ENCODE measurements at places on chromosomes 12 and 14.
A peak's percentile ranks its signal among the peaks of the same experiment; 100 is the strongest.

- no peak overlapping the region for H3K4me3 ChIP-seq
- DNase-seq: no peak
- no peaks in the 10 kb centered on the region for H3K4me1 ChIP-seq
- no peaks in the 10 kb centered on the region for H3K36me3 ChIP-seq
- peaks cover 6% of the 10 kb centered on the region for H3K27me3 ChIP-seq
These were observed 451.2 kb downstream of the EGLN3 start for GRCh38 chr14:33499687-33500086.

DNA sequence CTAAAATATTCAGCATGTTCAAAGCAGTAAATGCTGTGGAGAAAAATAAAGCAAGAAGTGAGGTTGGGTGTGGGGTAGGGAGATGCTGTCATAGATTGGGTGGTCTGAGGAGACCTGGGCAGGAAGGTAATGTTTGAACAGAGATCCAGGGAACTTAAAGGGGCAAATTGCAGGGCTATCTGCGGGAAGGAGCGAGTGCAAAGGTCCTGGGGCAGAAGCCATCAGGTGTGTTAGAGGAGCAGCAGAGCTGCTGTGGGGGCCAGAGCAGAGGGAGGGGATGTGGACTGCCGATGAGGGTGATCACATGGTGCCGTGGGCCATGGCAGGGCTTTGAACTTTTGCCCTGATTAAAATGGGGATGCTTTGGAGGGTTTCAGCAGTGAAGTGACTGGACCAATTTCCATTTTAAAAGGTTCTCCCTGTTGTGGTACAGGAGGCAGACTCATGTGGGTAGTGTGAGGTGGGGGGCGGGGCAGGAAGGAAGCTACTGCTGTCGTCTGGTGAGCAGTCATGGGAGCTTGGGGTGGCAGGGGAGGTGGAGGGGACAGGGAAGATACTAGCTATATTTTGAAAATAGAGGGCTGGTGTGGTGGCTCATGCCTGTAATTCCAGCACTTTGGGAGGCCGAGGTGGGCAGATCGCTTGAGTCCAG is 145.0 kb downstream of the AACS start:
- H3K4me1 ChIP-seq: no peaks in the 10 kb centered on the region
- H3K36me3 ChIP-seq: no peaks in the 10 kb centered on the region
- H3K27ac ChIP-seq: no peak overlapping the region
- H3K27me3 ChIP-seq: peaks cover 96% of the 10 kb centered on the region
- no peak for DNase-seq

- H3K4me3 ChIP-seq: no peak overlapping the region
- peak; percentile 67 for DNase-seq
- H3K27ac ChIP-seq: no peak overlapping the region
- no peaks in the 10 kb centered on the region for H3K36me3 ChIP-seq
These were observed 4.6 kb upstream of the SEC23A start for GRCh38 chr14:39107591-39107996.

- DNase-seq: peak; percentile 76
- H3K27ac ChIP-seq: peak overlapping the region; percentile 12
- H3K27me3 ChIP-seq: no peaks in the 10 kb centered on the region
- H3K4me1 ChIP-seq: peaks cover 24% of the 10 kb centered on the region
- no peak overlapping the region for H3K4me3 ChIP-seq
These were observed 86.3 kb downstream of the EML5 start for GRCh38 chr14:88706425-88706824.

DNA sequence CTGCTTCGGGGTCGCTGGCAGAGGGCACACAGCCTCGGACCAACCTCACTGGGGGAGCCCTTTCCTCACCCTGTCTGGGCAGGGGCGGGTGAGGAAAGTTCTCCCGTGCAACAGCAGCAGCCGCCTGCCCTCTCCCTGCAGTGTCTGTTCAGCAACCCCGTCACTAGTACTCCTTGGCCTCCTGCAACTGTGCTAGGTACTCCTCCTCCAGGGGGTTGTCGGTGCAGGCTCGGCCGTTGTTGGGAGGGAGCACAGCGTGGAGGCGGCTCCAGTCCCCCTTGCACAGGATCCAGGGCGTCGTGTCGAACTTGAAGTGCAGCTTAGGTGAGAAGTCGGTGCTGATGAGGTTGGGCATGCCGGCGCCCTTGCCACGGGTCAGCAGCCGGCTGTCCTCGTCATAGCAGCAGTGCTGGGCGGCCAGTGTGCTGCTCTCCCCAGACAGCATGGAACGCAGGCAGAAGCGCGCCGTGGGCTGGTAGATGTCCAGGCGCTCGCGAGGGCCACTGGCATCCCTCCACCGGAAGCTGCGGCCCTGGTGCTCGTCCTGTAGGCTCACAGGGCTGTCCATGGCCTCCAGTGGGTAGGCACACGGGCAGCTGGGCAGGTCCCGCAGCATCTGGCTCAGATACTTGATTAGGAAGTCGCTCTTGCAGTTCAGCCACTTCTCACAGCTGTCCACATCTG is 17.7 kb downstream of the AHSA1 start:
- H3K27me3 ChIP-seq: no peaks in the 10 kb centered on the region
- H3K27ac ChIP-seq: no peak overlapping the region
- DNase-seq: no peak
- no peak overlapping the region for H3K4me3 ChIP-seq
- H3K36me3 ChIP-seq: no peaks in the 10 kb centered on the region

DNA sequence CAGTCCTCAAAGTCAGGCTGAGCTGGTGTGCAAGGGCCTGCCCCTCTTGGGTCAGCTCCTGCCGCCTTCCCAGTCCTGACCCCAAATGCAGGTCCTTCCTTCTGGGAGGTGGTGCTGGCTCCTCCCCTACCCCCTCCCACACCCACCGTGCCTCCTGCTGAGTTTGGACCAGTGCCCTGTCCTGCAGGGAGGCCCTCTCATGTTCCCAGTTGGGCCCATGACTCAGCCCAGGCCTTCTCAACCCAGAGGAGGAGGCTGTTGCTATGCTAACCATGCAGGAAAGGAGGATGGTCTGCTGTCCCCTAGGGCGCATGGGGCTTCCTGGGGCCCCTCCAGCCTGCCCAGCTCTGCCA is 4.4 kb downstream of the ZBTB42 start:
- H3K27me3 ChIP-seq: no peaks in the 10 kb centered on the region
- peaks cover 34% of the 10 kb centered on the region for H3K4me1 ChIP-seq
- H3K4me3 ChIP-seq: no peak overlapping the region
- H3K36me3 ChIP-seq: no peaks in the 10 kb centered on the region

DNA sequence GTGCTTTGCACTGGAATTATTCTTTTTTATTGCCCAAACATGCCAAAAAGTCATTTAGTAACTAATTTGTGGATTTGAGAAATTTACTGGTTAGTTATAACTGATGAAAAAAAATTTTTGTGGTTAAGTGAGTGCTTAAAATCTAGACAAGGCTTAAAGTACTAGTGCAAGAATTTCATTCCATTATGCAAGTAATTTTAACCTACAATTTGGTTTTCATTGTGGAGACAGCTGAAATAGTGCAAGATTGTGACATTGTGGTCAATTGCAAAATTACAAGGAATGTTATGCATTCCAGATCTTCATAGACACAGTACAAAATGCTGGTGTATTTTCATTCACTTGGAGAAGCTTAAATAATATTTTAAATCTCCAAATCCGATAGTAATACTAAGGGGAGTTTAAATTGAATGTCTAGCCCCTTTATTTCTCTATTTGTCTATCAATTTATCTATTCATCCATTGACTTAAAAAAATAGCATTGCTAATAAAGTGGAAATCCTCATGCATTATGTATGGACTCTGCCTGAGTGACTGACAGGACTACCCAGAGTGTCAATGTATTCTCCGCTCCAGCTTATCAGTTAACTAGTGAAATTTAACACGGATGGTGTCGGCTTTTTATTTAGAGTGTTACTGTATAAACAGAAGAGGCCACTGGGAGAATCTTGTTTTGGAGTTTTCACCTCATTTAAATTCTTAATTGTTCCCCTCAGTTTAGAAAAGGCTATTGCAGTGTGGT is 125.9 kb downstream of the ALX1 start:
- H3K4me1 ChIP-seq: no peaks in the 10 kb centered on the region
- H3K27ac ChIP-seq: no peak overlapping the region
- no peaks in the 10 kb centered on the region for H3K36me3 ChIP-seq
- no peak overlapping the region for H3K4me3 ChIP-seq

- H3K27me3 ChIP-seq: no peaks in the 10 kb centered on the region
- no peaks in the 10 kb centered on the region for H3K4me1 ChIP-seq
- DNase-seq: no peak
- H3K4me3 ChIP-seq: no peak overlapping the region
- no peaks in the 10 kb centered on the region for H3K36me3 ChIP-seq
These were observed 276.9 kb downstream of the PRKD1 start for GRCh38 chr14:29650554-29651269.

- H3K27me3 ChIP-seq: no peaks in the 10 kb centered on the region
- peak; percentile 74 for DNase-seq
- no peak overlapping the region for H3K27ac ChIP-seq
- no peaks in the 10 kb centered on the region for H3K36me3 ChIP-seq
- peaks cover 36% of the 10 kb centered on the region for H3K4me1 ChIP-seq
These were observed 114.9 kb downstream of the PDZRN4 start for GRCh38 chr12:41302979-41303403.

DNA sequence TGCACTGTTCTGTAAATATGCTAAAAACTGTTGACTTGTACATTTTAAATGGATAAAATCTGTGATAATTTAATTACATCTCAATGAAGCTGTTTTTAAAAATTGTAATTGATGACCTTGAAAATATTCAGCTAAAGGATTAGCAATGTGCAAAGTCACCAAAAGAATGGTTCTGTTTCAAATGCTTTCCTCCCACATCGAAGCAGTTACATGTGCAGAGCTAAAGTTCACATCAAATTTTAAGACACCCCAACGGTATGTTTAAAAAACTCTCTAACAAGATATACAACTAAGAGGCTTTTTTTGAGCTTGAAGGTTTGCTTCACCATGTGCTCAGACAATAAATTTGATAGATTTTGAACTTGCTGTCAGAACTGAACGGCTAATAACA is 114.6 kb upstream of the KRAS start:
- no peak overlapping the region for H3K4me3 ChIP-seq
- no peaks in the 10 kb centered on the region for H3K4me1 ChIP-seq
- H3K36me3 ChIP-seq: no peaks in the 10 kb centered on the region
- no peak overlapping the region for H3K27ac ChIP-seq
- DNase-seq: no peak

DNA sequence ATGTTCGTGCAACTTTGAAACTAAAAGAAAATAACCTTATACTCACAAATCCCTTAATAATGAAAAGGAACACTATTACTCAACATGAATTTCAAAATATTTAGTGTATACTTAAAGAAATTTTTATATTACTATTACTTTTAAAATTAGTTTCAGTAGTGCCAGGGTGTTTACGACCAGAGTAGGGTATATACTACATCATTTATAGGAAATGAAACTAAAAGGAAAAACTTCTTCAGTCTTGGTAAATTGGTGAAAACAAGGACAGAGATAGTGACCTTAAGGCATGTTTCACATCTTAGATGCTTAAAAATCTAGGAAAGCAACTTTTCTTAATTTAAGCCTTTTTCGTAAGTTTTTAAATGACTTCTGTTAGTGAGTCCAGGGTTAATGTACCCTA is 4.5 kb downstream of the USP15 start:
- H3K27me3 ChIP-seq: no peaks in the 10 kb centered on the region
- H3K36me3 ChIP-seq: no peaks in the 10 kb centered on the region
- H3K27ac ChIP-seq: no peak overlapping the region

DNA sequence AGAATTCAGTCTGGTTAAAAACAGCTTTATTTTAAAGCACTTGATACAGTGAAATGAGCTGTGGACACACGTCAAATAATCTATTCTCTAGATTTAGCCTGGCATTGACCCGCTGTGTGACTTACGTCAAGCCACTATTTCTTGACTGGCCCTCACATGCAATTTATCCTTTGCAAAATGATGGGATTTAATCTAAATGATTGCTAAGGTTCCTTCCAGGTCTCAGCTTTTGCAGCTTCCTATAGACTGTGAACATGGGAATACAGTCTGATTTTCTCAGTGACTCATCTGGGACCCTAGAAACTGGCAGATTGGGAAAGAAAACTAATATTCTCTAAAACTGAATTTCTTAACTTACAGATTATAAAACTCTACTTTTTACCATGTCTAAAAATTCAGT is 409.1 kb downstream of the RAD51B start:
- H3K4me1 ChIP-seq: peaks cover 38% of the 10 kb centered on the region
- H3K27ac ChIP-seq: no peak overlapping the region
- no peaks in the 10 kb centered on the region for H3K27me3 ChIP-seq
- no peaks in the 10 kb centered on the region for H3K36me3 ChIP-seq
- H3K4me3 ChIP-seq: no peak overlapping the region

DNA sequence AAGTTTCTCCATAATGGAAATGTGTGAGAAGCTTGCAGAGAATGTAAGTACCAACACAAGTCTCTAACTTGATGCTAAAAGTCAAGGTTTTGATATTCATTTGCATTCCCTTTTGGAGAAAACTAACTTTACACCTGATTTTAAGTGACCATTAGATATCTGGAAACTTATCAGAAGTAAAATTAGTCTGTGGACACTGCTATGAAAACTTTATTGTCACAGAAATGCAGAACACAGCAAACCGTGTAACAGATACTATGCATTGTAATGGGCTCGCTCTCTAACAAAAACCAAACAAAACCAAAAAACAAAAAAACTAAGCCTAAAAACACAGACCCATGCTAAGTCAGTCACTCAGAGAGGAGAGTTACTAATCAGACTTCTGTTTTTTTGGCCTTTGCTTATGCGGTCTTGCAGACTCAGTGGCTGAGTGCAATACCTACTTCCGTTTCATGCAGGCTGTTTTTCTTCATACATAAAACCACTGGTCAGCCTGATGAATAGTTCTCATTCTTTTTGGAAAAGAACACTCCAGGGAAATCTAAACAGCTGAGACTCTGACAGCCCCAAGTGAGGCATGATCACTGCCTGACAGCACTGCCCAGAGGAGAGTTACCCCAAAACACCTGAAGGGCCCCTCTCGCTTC is 35.7 kb downstream of the NRDE2 start:
- H3K36me3 ChIP-seq: peaks cover 40% of the 10 kb centered on the region
- H3K27me3 ChIP-seq: no peaks in the 10 kb centered on the region
- H3K4me1 ChIP-seq: no peaks in the 10 kb centered on the region
- no peak overlapping the region for H3K4me3 ChIP-seq
- H3K27ac ChIP-seq: no peak overlapping the region

GRCh38 chr14:39395555-39396254 is 36.5 kb downstream of the FBXO33 start:
- no peak overlapping the region for H3K27ac ChIP-seq
- no peaks in the 10 kb centered on the region for H3K27me3 ChIP-seq
- H3K4me3 ChIP-seq: no peak overlapping the region
- peaks cover 8% of the 10 kb centered on the region for H3K4me1 ChIP-seq
- DNase-seq: peak; percentile 29

DNA sequence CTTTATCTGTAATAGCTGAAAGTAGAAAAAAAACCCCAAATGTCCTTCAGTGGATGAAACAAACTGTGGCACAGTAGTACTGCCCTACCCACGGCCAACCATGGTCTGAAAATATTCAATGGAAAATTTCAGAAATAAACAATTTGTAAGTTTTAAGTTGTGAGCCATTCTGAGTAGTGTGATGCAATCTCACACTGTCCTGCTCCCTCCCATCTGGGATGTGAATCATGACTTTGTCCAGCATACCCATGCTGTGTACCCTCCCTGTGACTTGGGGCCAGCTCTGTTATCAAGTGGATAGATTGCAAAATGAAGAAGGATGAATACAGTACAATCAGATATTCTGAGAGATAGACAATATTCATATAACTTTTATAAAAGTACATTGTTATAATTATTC is 106.2 kb downstream of the SMOC1 start:
- DNase-seq: no peak
- peaks cover 84% of the 10 kb centered on the region for H3K27me3 ChIP-seq
- H3K4me3 ChIP-seq: no peak overlapping the region
- H3K27ac ChIP-seq: no peak overlapping the region

- H3K36me3 ChIP-seq: no peaks in the 10 kb centered on the region
- DNase-seq: no peak
- no peak overlapping the region for H3K4me3 ChIP-seq
These were observed 922 bp downstream of the TBX5 start for GRCh38 chr12:114404926-114405518.

- H3K27ac ChIP-seq: no peak overlapping the region
- no peak overlapping the region for H3K4me3 ChIP-seq
- no peaks in the 10 kb centered on the region for H3K27me3 ChIP-seq
- H3K4me1 ChIP-seq: peaks cover 9% of the 10 kb centered on the region
These were observed 23.3 kb upstream of the SLC2A3 start for GRCh38 chr12:7959278-7959677.
